ENCODE measurements at places on chromosomes 12 and 14.

GRCh38 chr12:7075939-7076338, 15.4 kb downstream of the C1S start:
- DNase-seq = no peak

GRCh38 chr14:32099473-32099872, 22.4 kb downstream of the ARHGAP5 start:
- no peak for DNase-seq

GRCh38 chr12:65966852-65967593, 142.7 kb downstream of the HMGA2 start:
- DNase-seq = no peak

GRCh38 chr12:8562310-8562709, 21.6 kb upstream of the CLEC4E start:
- DNase-seq = no peak

- DNase-seq = no peak
Measured at GRCh38 chr12:91868054-91868453, 277.6 kb downstream of the BTG1 start.

GRCh38 chr14:64536488-64537245, 3.9 kb upstream of the HSPA2 start:
- DNase-seq = no peak

DNA sequence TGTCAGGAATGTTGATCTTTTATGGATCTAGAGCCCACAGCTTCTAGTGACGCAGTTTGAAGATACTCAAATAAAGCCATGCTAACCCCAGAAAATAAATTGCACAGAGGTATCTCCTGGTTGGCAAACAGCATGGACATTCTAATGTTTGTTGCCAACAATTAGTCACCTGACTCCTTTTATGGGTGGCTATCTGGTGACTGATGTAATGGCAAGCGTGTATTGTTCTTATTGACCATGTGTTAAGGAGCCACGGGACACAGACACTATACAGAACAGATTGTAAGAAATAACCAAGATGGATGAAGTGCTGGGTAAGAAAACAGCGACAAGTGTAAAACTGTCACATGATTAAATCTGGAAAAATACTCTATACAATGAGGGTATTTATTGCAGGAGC, 401.3 kb upstream of the PDE3A start:
- DNase-seq = no peak

GRCh38 chr12:121580959-121581685, at the start of gene KDM2B:
TSS of gene KDM2B (minus strand) at chr12:121581023. CDS start at chr12:121580911, 112 bp downstream.
- peak; percentile 81 for DNase-seq

DNA sequence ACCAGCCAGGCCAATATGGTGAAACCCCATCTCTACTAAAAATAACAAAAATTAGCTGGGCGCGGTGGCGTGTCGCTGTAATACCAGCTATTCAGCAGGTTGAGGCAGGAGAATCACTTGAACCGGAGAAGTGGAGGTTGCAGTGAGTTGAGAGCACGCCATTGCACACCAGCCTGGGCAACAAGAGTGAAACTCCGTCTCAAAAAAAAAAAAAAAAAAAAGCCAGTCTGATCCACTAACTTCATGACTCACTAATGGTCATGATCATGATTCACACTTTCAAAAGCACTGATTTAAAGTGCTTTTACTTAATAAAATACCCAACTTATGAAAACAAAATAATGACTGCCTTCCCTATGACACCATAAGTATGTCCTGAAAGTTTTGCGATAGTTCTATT, 38.4 kb upstream of the CPM start:
- DNase-seq = no peak

- no peak for DNase-seq
Measured at GRCh38 chr12:95877622-95878021, 18.9 kb downstream of the SNRPF start.

- no peak for DNase-seq
Measured at GRCh38 chr14:53692451-53692850, 264.2 kb downstream of the BMP4 start.

DNA sequence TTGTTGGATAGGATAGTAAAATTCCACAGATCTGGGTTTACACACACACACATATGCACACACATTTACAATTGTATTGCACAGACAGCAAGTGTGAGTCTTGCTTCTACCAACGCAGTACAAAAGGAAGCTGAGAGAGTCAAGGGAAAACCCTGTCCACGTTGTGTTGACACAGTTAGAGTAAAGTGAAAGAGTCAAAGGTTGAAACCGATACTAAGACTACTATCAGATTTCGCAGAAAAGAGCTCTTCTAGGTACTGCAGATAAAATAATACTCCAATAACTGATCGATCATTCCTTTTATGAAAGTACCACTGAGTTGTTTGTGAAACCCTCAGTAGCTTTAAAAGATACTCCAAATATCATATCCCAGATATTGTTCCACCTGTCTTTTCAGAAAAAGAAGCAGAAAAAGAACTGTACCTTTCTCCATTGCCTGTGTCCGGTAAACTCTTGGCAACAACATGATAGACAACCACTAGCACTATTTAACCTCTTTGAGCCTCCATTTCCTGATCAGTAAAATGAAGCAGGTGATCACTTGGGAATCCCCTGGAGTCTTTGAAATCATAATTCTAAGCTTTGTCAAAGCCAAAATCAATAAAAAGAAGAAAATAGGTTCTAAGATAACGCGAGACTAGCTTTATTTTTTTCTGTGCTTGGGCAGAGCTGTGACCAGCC, 224.6 kb upstream of the FOXN3 start:
- DNase-seq = no peak

GRCh38 chr14:94321421-94322271, 1.5 kb downstream of the SERPINA6 start:
- DNase-seq = no peak

DNA sequence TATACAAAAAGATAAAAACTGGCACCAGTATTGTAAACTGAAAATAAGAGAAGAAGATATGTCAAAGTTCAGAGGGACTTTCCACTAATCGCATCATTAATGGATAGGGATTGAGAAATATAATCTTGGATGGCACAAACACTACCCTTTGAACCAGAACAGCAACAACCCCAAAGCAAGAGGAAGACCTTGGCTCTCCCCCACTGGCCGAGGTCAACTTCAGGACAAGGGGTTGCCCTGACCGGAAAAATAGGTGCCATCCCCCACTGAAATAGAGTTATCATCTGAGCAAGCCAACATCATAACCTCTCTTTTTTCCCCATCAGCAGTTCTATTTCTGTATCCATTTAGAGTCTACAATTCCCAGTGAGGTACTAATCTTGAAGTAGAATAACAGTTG, 72.4 kb upstream of the PCED1B start:
- DNase-seq = no peak

DNA sequence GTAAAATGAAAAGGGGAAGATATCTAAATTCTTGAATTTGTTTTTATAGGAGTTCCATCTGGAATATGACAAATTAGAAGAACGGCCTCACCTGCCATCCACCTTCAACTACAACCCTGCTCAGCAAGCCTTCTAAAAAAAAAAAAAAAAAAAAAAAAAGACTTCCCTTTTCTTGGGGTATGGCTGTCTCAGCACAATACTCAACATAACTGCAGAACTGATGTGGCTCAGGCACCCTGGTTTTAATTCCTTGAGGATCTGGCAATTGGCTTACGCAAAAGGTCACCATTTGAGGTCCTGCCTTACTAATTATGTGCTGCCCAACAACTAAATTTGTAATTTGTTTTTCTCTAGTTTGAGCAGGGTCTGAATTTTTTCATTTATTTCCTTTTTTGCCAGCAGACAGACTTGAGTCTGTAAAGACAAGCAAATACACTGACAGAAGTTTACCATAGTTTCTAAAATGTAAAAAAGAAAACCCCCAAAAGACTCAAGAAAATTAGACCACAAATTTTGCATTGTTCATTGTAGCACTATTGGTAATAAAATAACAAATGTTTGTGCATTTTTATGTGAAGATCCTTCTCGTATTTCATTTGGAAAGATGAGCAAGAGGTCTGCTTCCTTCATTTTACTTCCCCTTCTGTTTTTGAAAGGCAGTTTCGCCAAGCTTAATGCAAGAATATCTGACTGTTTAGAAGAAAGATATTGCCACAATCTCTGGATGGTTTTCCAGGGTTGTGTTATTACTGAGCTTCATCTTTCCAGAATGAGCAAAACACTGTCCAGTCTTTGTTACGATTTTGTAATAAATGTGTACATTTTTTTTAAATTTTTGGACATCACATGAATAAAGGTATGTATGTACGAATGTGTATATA, 12.1 kb upstream of the KCNMB4 start:
- peak; percentile 37 for DNase-seq

GRCh38 chr12:79648881-79649280, 41.9 kb downstream of the PAWR start:
- DNase-seq = no peak

- DNase-seq = no peak
Measured at GRCh38 chr12:13811061-13811460, 170.3 kb downstream of the GRIN2B start.

DNA sequence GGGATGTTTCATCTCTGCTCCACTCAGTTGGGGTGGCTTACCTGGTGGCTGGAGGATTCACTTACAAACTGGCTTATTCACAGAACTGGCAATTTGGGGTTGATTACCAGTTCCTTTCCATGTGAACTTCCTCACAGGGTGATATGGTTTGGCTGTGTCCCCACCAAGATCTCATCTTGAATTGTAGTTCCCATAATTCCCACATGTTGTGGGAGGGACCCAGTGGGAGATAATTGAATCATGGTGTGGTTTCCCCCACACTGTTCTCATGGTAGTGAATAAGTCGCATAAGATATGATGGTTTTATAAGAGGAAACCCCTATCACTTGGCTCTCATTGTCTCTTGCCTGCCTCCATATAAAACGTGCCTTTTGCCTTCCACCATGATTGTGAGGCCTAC, 26.9 kb upstream of the IGF1 start:
- DNase-seq = no peak

GRCh38 chr14:20341646-20342045, 1.8 kb upstream of the PARP2 start:
- peak; percentile 19 for DNase-seq

- no peak for DNase-seq
Measured at GRCh38 chr12:27382171-27382795, 49.6 kb downstream of the BMAL2 start.

- DNase-seq = no peak
Measured at GRCh38 chr14:61927060-61927459, 164.8 kb downstream of the SNAPC1 start.

GRCh38 chr12:72271451-72272090, 599 bp upstream of the TRHDE start:
- no peak for DNase-seq

- peak; percentile 42 for DNase-seq
Measured at GRCh38 chr12:46266869-46267574, 1.8 kb downstream of the SLC38A1 start.

DNA sequence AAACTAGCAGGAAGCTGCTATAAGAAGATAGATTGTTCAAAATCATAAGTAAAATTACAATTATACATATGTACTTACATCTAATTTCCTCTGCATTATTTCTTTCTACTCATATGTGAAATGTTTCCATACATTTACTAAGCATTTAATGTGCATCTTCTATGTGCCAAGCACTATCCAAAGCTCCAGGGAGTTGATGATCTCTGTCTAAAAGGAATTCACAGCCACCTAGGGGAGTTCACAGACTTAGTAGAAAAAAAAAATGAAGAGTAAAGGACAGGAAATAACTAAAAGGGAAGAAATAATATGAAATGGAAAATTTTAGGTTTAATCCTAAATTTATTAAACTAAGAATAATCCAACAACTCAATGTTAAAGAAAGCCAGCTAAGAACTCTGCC, 91.7 kb downstream of the EFCAB11 start:
- no peak for DNase-seq

- no peak for DNase-seq
Measured at GRCh38 chr12:67676624-67677023, 28.1 kb downstream of the DYRK2 start.

GRCh38 chr14:94550041-94550440, 11.2 kb upstream of the SERPINA4 start:
- DNase-seq = no peak

GRCh38 chr12:121297435-121297991, 1.0 kb upstream of the CAMKK2 start:
- no peak for DNase-seq

DNA sequence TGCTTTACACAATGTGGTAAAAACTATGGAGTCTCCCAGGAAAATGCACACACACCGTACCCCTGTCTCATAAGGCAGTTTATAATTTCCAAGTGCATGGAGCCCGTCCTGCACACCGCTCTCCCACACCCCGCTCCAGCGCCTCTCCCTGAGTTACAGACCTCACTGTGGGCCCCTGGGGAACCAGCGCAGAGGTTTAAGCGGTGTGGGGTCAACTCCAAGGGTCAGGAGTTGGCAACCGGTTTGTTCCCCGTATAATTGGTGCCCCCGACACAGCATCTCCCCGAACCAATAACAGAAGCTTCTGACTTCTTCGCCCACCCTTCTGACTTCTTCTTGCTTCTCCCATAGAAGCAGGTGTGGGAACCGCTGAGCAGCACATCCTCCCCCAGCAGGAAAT, 58.4 kb upstream of the DDX11 start:
- no peak for DNase-seq

GRCh38 chr12:116067892-116068291, 209.6 kb downstream of the MED13L start:
- peak; percentile 66 for DNase-seq

DNA sequence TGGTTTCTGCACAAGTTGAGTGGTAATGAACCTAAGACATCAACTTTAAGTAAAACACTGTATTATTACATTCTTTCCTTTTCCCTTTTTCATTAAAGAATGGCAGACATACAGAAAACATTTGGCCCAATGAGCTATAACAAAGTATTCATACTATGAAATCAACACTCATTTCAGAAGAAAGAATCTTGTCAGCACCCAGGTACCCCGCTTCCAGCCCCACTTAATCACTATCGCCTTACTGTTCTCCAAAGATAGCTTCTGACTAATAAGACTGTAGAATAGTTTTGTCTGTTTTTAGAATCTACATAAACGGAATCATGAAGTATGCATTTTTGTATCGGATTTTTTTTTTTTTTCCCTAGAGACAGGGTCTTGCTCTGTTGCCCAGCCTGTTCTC, 9.5 kb downstream of the CNTN1 start:
- DNase-seq = no peak

- DNase-seq = no peak
Measured at GRCh38 chr14:104795781-104796686, 486 bp upstream of the AKT1 start.

- DNase-seq = no peak
Measured at GRCh38 chr12:64794305-64794704, 30.1 kb upstream of the TBC1D30 start.

DNA sequence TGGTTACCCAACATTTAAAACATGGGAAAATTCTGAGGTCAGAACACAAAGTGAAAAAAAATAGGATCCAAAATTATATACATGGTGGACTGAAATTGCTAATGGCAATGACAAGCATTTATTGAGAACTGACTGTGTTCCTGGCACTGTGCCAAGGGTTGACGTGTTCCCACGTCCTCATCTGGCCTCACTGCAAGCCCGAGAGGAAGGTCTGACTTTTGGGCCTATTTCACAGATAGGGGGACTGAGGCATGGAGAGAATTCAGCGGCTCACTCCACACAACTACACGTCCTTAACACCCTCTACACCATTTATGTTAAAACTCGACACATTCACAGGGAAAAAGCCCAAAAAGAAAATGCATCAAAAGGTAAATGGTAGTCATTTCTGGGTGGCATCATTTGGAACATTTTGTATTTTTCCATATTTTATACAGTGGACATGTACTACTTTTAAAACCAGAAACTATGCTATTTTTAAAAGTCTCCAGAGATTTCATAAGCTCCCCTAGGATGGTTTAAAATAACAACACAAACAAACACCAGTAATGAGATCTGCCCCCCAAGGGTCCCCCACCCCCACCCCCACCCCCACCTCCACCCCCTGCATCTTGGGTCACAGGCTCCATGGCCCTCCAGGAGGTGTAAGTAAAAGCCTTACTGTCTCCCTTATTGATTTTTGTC, 27.7 kb downstream of the CLMN start:
- peak; percentile 67 for DNase-seq

All from pons (tissue), 1 donor.